Kidney capillary endothelial cell (primary cell): ENCODE measurements at places on chromosomes 13 and 19.

GRCh38 chr13:33092073-33092987 lies 76.1 kb downstream of the KL start:
- peak; percentile 80 for DNase-seq

DNA sequence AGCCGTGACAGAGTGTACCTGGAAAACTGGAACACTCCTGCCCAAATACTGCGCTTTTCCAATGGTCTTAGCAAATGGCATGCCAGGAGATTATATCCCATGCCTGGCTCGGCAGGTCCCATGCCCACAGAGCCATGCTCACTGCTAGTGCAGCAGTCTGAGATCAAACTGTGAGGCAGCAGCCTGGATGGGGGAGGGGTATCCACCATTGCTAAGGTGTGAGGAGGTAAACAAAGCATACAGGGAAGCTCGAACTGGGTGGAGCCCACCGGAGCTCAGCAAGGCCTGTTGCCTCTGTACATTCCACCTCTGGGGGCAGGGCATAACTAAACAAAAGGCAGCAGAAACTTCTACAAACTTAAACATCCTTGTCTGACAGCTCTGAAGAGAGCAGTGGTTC lies 10.5 kb downstream of the CYP2A13 start:
- DNase-seq: no peak

DNA sequence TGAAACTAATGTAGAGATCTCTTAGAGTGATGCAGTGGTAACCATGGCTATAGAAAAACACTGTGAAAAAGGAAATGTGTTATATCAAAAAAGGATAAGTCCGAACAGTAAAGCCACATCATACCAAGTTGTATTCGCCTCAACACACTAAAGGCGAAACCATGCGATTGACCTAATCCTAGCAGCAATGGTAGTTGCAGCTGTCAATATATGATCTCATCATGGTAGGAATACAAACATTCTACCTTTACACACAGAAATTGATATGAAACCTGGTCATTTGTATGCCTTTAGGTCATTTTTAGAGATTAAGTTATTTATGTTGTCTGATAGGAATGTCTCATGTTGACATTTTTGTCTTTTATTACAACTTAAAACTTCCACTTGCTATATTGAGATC lies 271.9 kb downstream of the SLITRK6 start:
- DNase-seq: no peak

DNA sequence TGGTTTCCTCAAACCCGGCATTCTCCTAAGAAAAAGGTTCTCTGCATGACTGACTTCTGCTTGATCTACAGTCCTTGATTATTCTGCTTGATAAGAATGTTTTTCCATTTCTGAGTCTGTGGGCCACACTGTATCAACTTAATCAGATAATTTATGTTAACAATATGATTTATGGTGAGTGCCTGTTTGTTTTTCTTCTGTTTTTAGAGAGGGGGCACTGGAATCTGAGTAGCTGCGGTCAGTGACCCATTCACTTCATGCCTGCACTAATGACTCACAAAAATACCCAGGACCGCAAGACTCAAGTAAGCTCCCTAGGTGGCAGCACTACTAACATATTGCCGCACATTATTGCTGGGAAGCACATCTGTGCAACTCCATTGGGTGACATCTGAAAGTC lies 542.3 kb upstream of the ATXN8OS start:
- peak; percentile 6 for DNase-seq
